ENCODE measurements at places on chromosomes 7 and 10. TPM values are rescaled to one million over a fixed set of nuclear protein-coding genes. Genes with fewer than 3 reads are reported as not detected.

The SFR1 gene
- 9.0 TPM for total RNA-seq

The SLC16A12 gene
- total RNA-seq, result 3.1 TPM

The PPP1R3A gene
- total RNA-seq, result 194 TPM

The SRGN gene
- 49.6 TPM for total RNA-seq

The DYNC1I1 gene
- total RNA-seq, result 2.6 TPM

Data from tongue (tissue), 3 donors.